ENCODE measurements at places on chromosomes 3 and 15.

- no peak for DNase-seq
These were observed 48.2 kb upstream of the KBTBD8 start for GRCh38 chr3:66949898-66950297.

DNA sequence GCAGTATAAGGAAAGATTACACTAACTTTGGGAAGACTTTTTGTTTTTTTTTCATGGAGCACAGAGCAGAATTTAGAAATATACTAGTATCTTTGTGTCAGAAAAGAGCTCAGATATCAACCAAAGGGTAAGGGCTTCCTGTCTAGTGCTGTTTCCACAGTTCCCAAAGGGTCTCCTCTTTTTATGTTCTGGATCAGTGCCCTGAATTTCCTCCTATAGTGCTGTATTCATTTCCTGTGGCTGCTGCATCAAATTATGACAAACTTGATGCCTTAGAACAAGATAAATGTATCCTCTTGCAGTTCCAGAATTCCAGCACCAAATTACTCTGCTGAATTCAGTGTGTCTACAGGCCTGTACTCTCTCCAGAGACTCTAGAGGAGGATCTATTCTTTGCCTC is 219.8 kb upstream of the THRB start:
- DNase-seq: no peak

- no peak for DNase-seq
These were observed 512 bp downstream of the LARP6 start for GRCh38 chr15:70853318-70853972.

DNA sequence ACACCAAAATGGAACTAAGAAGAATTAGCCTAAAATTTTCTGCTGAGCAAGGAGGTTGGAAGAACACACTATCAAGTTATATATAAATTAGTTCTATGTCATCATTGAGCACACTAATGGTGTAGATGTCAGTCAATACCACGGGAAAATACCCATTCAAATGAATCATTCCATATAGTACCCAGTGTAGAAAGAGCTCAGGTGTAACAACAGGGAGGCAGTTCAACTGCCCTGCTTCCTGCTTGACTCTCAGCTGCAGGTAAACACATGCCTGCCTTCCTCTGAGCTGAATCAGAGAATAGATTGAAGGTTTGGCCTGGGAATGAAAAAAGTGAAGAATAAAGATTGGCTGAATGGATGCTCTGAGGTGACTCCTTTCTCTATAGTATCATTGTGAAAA is 1088.0 kb downstream of the AGBL1 start:
- DNase-seq: no peak

DNA sequence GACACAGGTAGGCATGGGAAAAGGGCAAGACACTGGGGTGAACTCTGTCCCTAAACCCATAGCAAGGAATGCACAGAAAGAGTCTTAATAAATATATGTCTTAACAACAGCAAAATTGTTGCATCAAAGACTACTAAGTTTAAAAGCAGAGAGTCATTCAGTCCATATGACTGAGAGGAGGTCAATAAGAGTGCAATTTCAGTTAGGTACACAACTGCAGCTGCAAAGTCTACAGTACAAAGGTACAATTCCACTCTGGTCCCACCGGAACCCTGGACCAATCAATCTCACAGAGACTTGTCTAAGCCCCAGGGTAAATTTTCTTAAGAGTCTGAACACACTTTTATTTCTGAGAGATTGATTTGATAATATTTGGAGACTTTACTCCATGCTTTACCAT is 6.9 kb downstream of the CP start:
- no peak for DNase-seq

GRCh38 chr3:12484198-12484982 is at the start of gene TSEN2:
TSS of gene TSEN2 (plus strand) at chr3:12484480. CDS start at chr3:12489801, 5,321 bp downstream.
- peak; percentile 95 for DNase-seq

- peak; percentile 63 for DNase-seq
These were observed at the start of gene VWA5B2 for GRCh38 chr3:184229394-184230080. TSS of gene VWA5B2 (plus strand) at chr3:184229585. CDS start at chr3:184230529, 944 bp downstream.

DNA sequence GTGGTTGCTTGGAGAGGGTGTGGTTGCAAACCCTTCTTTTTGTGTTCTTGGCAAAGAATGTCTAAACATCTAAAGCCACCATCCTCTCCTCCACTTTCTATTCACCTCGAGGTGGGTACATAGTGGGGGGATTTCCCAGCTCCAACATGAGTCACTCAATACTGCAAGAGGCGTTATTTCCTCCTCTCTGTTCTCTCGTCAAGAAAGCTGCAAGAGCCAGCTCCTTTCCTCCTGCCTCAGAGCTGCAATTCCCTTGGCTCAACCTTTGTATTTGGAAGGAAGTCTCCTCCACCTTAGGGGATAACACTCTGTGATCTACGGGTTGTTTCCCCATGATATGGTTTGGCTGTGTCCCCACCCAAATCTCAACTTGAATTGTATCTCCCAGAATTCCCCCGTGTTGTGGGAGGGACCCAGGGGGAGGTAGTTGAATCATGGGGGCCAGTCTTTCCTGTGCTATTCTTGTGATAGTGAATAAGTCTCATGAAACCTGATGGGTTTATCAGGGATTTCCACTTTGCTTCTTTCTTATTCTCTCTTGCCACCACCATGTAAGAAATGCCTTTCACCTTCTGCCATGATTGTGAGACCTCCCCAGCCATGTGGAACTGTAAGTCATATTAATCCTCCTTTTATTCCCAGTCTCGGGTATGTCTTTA is 138.4 kb downstream of the PLCL2 start:
- peak; percentile 5 for DNase-seq

GRCh38 chr15:90344662-90345061 is 7.4 kb upstream of the ZNF774 start:
- DNase-seq: no peak

- DNase-seq: no peak
These were observed 219.0 kb downstream of the VGLL3 start for GRCh38 chr3:86771741-86772512.

DNA sequence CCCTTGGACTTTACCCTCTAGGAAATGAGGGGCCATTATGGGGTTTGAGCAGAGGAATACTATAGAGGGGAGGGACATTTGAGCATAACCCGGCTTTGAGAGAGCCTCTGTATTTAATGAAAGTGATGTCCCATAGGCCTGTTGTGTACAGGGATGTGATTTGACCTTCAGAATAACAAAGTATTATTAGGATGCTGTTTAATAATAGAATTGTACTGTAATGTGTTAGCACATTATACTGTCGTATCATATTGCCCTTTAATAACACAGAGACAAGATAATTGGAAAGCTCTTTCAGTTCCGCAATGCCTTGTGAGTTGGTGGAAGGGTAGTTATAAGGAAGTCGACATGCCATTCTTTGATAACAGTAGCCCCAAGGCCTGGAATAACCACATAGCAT is 328.3 kb downstream of the RYR3 start:
- DNase-seq: no peak

GRCh38 chr3:42081838-42082473 is 9.2 kb upstream of the TRAK1 start:
- no peak for DNase-seq

DNA sequence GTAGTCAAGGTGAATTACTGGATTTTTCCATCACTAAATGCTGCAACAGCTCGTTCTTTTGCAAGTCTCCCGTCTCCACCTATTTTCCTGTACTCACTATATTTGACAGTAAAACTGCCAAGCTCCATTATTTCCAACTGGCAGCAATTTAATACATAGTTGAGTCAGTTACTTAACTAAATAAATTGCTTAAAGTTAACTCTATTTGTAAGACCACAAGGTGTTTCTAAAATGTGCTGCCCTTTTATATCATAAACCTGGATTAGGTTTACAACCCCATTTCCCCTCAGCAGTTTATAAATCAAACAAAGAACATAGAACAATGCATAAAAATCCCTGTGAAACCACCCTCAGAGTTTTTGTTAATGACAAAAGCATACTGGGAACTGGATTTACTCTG is 211.4 kb upstream of the DPH6 start:
- DNase-seq: no peak

- peak; percentile 8 for DNase-seq
These were observed 74.8 kb upstream of the NTRK3 start for GRCh38 chr15:88331291-88331690.

DNA sequence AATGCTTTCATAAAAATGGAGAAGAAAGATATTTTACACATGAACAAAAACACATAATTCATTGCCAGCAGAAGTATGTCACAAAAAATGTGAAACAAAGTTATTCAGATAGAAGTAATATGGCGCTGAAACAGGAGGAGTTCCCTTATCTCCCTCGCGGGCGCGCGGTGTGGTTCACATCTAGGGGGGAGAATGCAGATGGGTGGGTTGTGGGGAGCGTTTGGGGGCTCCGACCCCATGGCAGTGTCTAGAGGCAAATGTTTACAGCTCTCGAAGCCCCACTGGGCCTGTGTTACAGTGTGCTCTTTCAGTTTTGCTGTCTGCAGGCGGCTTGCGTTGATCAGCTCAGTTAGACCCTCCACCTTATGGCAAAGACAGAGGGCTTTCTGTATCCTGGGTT is 297.5 kb downstream of the CGGBP1 start:
- DNase-seq: no peak

- DNase-seq: no peak
These were observed 58.9 kb downstream of the SNRK start for GRCh38 chr3:43345246-43345645.

DNA sequence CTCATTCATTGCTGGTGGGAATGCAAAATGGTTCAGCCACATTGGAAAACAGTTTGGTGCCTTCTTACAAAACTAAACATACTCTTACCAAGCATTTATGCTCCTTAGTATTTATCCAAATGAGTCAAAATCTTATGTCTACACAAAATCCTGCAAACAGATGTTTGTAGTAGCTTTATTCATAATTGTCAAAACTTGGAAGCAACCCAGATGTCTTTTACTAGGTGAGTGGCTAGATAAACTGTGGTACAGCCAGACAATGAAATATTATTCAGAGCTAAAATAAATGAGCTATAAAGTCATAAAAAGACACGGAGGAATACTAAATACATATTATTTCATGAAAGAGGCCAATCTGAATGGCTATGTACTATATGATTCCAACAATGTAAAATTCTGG is 709.5 kb downstream of the NSUN3 start:
- DNase-seq: no peak

DNA sequence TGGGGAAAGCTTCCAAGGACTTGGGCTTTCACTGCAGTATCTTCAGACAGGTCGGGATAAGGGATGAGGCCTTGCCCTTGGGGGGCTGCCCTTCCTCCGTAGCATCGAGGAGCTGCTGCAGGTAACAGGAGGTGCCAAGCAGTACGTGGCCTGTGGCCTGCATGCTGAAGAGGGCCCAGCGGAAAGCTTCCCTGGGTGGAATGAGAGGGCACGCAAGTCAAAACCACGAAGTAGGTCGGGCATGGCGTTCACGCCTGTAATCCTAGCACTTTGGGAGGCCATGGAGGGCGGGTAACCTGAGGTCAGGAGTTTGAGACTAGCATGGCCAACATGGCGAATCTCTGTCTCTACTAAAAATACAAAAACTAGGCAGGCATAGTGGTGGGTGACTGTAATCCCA is 12.9 kb downstream of the CIDEC start:
- no peak for DNase-seq

GRCh38 chr15:95347837-95348236 is 982.7 kb upstream of the NR2F2 start:
- no peak for DNase-seq

DNA sequence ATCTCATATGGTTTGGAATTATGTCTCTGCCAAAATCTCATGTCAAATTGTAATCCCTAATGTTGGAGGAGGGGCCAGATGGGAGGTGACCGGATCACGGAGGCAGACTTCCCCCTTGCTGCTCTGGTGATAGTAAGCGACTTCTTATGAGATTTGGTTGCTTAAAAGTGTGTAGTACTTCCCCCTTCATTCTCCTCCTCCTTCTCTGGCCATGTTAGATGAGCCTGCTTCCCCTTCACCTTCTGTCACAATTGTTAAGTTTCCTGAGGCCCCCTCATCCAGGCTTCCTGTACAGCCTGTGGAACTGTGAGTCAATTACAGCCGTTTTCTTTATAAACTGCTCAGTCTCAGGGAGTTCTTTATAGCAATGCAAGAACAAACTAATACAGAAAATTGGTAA is 51.1 kb downstream of the NEDD4 start:
- no peak for DNase-seq

- DNase-seq: no peak
These were observed 232.8 kb downstream of the CPNE4 start for GRCh38 chr3:131802029-131802428.

DNA sequence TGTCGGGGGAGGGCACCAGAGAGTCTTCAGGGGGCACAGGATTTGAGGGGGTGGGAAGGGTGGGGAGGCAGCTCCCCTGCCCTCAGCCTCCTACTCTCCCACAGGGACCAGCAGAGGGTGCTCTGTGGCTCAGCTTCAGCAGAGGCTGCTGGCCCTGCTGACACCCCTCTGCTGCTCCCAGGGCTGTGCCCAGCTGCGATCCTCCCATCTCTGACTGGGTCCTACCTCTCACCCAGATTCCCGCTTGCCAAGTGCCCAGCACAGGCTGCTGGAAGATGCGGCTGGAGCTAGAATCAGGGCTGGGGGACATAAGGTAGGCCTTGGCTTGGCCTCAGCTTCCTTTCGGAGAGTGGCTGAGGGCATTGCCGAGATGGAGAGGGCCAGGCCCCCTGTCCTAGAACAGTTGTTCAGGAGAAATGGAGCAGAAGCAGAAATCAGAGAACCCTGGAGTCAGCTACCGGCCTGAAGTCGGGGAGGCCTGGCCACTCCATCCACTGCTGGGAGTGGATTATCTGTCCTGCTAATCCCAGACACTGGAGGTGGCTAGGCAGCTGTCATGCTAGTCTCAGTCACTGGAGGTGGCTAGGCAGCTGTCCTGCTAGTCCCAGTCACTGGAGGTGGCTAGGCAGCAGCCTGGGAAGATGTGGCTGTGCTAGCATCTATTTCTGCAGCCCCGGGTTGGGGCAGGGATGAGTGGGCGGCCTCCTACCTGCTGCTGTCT is 3.9 kb downstream of the GRM2 start:
- DNase-seq: no peak

GRCh38 chr3:65619451-65619881 is 419.3 kb downstream of the MAGI1 start:
- DNase-seq: no peak

DNA sequence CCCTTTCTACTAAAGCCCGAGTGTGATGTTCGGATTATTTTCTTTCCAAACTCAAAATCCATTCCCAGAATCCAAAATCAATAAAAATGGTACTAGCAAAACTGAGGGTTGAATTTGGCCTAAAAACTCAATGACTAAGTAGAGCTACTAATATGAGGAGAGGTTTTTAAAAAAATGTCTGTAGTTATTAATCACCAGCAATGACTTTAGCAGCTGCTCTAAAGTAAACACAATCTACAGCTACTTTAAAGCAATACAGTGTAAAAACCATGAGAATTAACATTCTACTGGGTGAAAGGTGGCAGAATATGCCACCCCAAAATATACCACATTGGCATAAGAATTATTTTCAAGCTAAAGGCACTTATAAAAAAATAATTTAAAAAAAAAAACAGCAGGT is 23.5 kb downstream of the FHIT start:
- no peak for DNase-seq

- no peak for DNase-seq
These were observed 749.5 kb downstream of the ROBO1 start for GRCh38 chr3:79018265-79018664.

DNA sequence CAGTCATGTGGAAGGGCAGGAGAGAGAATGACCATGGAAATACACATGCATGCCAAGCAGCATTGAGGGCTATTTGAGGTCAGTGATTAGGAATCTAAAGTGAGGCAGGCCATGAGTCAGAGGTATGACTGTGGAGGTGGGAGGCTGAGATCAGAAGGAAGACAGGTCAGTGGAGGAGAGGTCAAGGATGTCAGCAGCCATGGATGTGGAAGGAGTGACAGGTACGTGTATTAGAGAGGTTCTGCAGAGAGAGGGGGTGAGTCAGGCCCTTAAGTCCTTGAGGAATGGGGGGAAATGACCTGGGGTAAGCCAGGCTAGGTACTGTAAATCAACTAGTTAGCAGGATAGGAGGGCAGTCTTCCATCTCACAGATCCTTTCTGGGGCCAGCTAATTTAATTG is 166.6 kb downstream of the ANO10 start:
- no peak for DNase-seq

All from T-helper 9 cell (primary cell).